ENCODE measurements at places on chromosomes 2 and 18. TPM values are rescaled to one million over a fixed set of nuclear protein-coding genes. Genes with fewer than 3 reads are reported as not detected.

Gene EVX2
- not detected for total RNA-seq

Gene SCYGR2
- total RNA-seq = 15.5 TPM

Gene MRPL53
- total RNA-seq = 35.2 TPM

Gene RESP18
- total RNA-seq = not detected

Gene SYT4
- not detected for total RNA-seq

Gene CENPA
- 2.3 TPM for total RNA-seq

Gene ELOA2
- total RNA-seq = not detected

Gene RAMP1
- total RNA-seq = 12.1 TPM

- H3K4me1 ChIP-seq = no peaks in the 10 kb centered on the region
- no peak overlapping the region for H3K27ac ChIP-seq
- no peaks in the 10 kb centered on the region for H3K36me3 ChIP-seq
- H3K4me3 ChIP-seq = no peak overlapping the region
- no peak for DNase-seq
- H3K27me3 ChIP-seq = peaks cover 8% of the 10 kb centered on the region
Observed at GRCh38 chr2:75431763-75432162, 129.0 kb downstream of the EVA1A start.

- H3K27ac ChIP-seq = no peak overlapping the region
- H3K27me3 ChIP-seq = no peaks in the 10 kb centered on the region
- no peak overlapping the region for H3K4me3 ChIP-seq
- no peak for DNase-seq
- no peaks in the 10 kb centered on the region for H3K36me3 ChIP-seq
Observed at GRCh38 chr2:160694631-160695030, 201.0 kb upstream of the RBMS1 start.

- no peaks in the 10 kb centered on the region for H3K36me3 ChIP-seq
- peak within 1 kb of the TSS; percentile 63 for H3K4me3 ChIP-seq
- H3K27ac ChIP-seq = peak within 1 kb of the TSS; percentile 38
- no peak for DNase-seq
- peaks cover 19% of the 10 kb centered on the region for H3K4me1 ChIP-seq
Observed at GRCh38 chr2:102619414-102620319, at the start of gene SLC9A2. Gene SLC9A2 (plus strand): TSS chr2:102619553. CDS start chr2:102619849, 296 bp downstream.

DNA sequence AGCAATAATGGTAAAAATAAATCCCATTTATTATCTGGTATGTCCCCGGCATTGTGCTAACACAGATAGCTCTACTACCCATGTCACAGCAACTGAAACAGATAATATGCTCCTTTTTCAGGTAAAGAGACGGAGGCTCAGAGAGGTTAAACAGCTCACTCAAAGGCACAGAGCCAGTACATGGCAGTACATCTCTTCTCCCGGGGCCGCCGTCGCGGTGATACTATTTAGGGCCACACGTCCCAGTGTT is 693 bp upstream of the PDK1 start:
- H3K27ac ChIP-seq = peak overlapping the region; percentile 97
- H3K4me3 ChIP-seq = peak overlapping the region; percentile 72

DNA sequence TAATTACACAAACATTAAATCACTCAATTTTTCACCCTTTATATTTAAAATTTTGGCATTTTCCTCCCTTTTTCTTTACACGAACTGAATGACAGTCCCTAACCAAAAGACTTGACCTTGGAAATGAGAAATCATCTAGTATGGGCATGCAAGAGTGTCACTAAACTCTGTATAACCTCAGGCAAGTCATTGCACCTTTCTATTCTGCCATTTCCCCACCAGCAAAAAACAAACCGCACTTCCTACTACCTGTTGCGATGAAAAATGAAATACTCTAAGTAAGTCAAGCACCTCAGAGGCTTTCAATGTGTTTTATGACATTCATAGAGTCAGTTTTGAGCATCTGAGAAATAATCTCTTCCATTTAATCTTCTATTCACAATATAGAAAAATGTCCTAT is 44.1 kb downstream of the ANKRD44 start:
- H3K4me1 ChIP-seq = peaks cover 12% of the 10 kb centered on the region
- no peak overlapping the region for H3K4me3 ChIP-seq
- H3K27me3 ChIP-seq = no peaks in the 10 kb centered on the region

GRCh38 chr2:25063876-25064660 is 22.2 kb downstream of the EFR3B start:
- no peak overlapping the region for H3K4me3 ChIP-seq
- no peaks in the 10 kb centered on the region for H3K36me3 ChIP-seq
- H3K27ac ChIP-seq = no peak overlapping the region
- peaks cover 11% of the 10 kb centered on the region for H3K4me1 ChIP-seq

GRCh38 chr2:228352048-228352447 is 170.6 kb upstream of the SPHKAP start:
- H3K36me3 ChIP-seq = no peaks in the 10 kb centered on the region
- no peaks in the 10 kb centered on the region for H3K27me3 ChIP-seq
- no peak overlapping the region for H3K27ac ChIP-seq

DNA sequence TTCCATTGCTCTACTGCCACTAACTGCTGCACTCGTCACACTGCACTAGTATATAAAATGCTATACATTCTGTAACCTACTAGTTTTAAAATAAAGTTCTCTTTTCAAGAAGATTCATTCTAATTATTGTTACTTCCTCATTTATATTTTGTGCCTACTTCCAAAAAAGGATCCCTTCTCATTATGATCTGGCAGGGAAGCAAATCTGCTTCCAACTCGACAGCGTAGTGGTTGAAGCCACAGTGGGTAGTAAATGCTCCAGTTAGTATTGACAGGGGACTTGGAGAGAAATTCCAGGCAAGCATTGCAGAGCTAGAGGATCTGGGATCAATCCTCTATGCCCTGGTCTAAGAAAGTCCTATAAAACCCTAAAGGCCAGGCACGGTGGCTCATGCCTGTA is 53.3 kb upstream of the AP1S3 start:
- peaks cover 62% of the 10 kb centered on the region for H3K36me3 ChIP-seq
- H3K4me1 ChIP-seq = no peaks in the 10 kb centered on the region
- DNase-seq = no peak
- H3K4me3 ChIP-seq = no peak overlapping the region

DNA sequence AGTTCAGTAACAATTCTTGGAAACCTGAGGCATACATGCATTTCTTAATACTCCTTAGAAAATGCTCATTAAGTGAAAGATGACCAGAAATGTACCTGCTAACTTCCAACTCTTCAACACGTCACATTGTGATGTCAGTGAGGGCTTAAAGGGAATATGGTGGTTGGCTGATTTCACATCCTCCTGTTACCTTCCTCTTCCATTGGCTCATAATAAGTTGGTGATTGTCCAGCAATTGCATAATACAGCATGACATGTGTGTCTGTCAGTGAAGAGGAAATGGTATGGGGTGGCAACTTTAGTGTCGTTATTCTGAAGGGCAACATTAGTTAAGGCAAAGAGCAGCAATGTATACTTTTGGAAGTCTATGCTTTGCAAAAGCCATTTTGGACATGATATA is 26.0 kb downstream of the PLEK start:
- no peaks in the 10 kb centered on the region for H3K36me3 ChIP-seq
- peaks cover 2% of the 10 kb centered on the region for H3K4me1 ChIP-seq
- no peak for DNase-seq
- H3K4me3 ChIP-seq = no peak overlapping the region
- H3K27ac ChIP-seq = no peak overlapping the region

DNA sequence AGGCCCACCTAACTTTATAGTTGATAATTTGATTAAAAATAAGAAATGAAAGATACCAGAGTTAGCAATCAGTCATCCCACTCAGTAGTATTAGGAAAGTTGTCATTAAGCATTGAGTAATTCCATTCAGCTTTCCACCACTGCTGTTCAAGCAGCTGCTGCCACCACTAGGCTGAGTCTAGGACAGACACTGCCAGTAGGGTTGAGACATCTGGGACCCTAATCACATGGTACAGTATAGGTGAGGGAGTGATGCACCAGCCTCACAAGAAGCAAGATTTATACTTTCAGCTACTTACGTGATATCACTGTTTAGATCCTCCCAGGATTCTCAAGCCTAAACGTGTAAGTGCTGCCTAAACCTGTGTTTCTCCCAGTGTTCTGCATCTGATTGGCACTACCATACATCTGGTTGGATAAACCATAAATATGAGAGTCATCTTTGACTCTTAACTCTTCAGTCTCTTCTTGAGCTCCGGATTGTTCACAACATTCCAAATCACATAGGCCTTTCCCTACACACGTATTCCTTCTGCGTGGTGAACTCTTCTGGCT is 3.2 kb downstream of the UBXN4 start:
- no peak for DNase-seq
- no peak overlapping the region for H3K4me3 ChIP-seq
- no peak overlapping the region for H3K27ac ChIP-seq
- peaks cover 18% of the 10 kb centered on the region for H3K36me3 ChIP-seq
- H3K27me3 ChIP-seq = no peaks in the 10 kb centered on the region

DNA sequence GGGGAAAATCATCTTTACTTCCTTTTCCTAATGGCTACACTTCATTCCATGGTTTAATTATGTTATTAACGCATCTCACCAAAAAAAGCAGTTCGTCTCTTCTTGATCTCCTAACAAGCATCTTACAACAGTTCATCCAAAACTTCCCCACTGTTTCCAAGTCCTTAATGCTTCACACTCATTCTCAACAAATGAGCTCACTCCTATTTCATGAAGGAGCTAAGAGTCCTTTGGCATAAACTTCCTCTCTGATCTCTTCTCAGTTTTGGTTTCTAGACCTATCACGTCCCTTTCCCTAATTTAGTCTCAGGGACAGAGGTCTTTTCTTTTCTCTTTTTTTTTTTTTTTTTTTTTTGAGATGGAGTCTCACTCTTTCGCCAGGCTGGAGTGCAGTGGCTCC is 205.9 kb upstream of the SLC39A10 start:
- DNase-seq = no peak
- H3K27me3 ChIP-seq = no peaks in the 10 kb centered on the region
- H3K27ac ChIP-seq = no peak overlapping the region
- no peaks in the 10 kb centered on the region for H3K36me3 ChIP-seq
- H3K4me3 ChIP-seq = no peak overlapping the region

GRCh38 chr2:36339607-36340218 is 15.9 kb upstream of the CRIM1 start:
- no peak overlapping the region for H3K27ac ChIP-seq
- H3K4me3 ChIP-seq = no peak overlapping the region
- DNase-seq = no peak
- no peaks in the 10 kb centered on the region for H3K4me1 ChIP-seq
- no peaks in the 10 kb centered on the region for H3K36me3 ChIP-seq

DNA sequence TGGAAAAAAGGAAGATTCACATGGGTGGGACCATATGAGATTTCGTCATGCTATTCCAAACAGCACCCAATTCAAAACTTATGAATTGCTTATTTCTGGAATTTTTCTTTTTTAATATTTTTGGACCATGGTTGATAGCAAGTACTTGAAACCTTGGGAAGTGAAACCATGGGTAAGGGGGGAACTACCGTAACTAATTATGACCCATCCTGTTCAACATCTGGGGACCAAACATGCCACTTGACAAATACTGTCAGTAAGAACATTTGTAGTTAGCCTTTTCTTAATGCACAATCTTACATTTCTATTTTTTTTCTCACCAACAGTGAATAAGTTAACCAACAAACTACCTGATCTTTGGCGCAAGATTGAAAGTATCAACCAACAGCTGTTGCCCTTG is 105.7 kb upstream of the TTC39C start:
- H3K4me1 ChIP-seq = no peaks in the 10 kb centered on the region
- H3K27ac ChIP-seq = no peak overlapping the region
- no peak overlapping the region for H3K4me3 ChIP-seq
- DNase-seq = no peak

DNA sequence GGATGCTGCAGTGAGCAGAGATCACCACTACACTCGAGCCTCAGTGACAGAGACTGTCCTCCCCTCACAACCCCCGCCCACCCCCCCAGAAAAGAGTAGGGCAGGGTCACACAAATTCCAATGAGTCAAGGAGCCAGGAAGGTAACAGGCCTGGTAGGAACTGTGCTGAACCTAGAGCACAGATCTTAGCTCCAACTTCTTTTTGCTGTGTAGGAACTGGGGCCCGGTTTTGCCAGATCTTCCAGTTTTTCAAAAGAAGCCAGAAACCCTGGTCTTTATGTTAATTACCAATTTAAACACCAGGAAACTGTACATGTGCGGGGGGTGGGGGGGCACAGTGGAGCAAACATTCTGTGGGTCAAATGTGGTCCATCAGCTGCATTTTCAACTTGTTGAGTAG is 71.0 kb downstream of the PRPF40A start:
- no peak overlapping the region for H3K4me3 ChIP-seq
- H3K27me3 ChIP-seq = no peaks in the 10 kb centered on the region
- DNase-seq = no peak
- H3K27ac ChIP-seq = no peak overlapping the region

- no peak overlapping the region for H3K4me3 ChIP-seq
- H3K27ac ChIP-seq = no peak overlapping the region
- no peak for DNase-seq
- no peaks in the 10 kb centered on the region for H3K27me3 ChIP-seq
Observed at GRCh38 chr2:23015651-23016200, 369.3 kb upstream of the KLHL29 start.

DNA sequence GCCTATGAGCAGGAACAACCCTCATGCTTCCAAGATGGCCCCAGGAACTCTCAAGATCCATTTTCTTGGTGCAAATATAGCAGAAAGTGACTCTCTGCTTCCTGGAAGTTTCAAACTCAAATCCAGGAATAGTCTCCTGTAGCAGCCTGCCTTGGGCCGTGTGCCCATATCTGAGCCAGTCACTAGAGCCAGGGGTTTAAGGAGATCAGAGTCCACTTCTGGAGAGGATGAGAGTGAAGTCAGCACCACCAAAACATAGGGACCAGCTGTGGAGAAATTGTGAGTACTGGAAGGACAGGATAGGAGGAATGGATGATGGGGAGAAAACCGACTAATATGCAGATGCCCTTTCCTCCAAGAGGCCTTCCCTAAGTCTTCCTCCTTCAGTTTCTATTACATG is 33.2 kb downstream of the PSD4 start:
- H3K4me3 ChIP-seq = no peak overlapping the region
- no peak for DNase-seq
- H3K4me1 ChIP-seq = peaks cover 45% of the 10 kb centered on the region
- H3K27ac ChIP-seq = no peak overlapping the region

- H3K27me3 ChIP-seq = no peaks in the 10 kb centered on the region
- H3K36me3 ChIP-seq = no peaks in the 10 kb centered on the region
- no peak for DNase-seq
Observed at GRCh38 chr2:104027321-104027720, 826.6 kb upstream of the POU3F3 start.

DNA sequence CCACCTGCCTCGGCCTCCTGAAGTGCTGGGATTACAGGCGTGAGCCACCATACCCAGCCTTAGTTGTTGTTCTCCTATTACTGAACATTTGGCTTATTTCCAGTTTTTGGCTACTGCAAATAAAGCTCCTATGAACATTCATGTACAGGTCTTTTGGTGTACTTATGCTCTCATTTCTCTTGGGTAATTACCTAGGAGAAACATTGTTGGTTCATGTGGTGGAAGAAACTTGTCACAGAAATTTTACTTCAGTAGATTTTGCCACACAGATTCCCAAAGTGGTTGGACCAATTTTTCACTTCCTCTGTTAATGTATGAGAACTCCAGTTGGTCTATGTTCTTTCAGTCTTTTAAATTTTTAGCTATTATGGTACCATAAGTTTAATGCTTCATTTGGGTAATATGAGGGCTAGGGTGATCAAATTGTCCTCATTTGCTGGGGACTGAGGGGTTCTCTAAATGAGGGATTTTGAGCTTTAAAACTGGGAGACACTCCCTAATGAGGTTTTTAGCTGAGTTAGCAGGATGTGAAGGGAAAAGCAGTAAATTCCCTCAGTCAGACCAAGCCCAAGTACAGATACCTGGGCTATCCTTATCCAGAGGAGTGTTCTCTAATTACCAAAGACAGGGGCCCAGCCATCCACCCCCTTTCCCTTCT is 33.9 kb downstream of the MTA3 start:
- no peak for DNase-seq
- peaks cover 3% of the 10 kb centered on the region for H3K36me3 ChIP-seq
- no peaks in the 10 kb centered on the region for H3K27me3 ChIP-seq
- H3K4me1 ChIP-seq = no peaks in the 10 kb centered on the region

GRCh38 chr18:58633874-58634273 is 5.0 kb upstream of the ALPK2 start:
- H3K4me3 ChIP-seq = no peak overlapping the region
- no peak for DNase-seq
- H3K4me1 ChIP-seq = peaks cover 9% of the 10 kb centered on the region
- no peaks in the 10 kb centered on the region for H3K27me3 ChIP-seq

Measured in suprapubic skin (tissue), 4 donors.